Osteoblast (primary cell): ENCODE measurements at places on chromosomes 5 and 9. TPM values are rescaled to one million over a fixed set of nuclear protein-coding genes. Genes with fewer than 3 reads are reported as not detected.

The CD274 gene
- total RNA-seq: 0.72 and 1.5 TPM in 2 replicates

The NXNL2 gene
- 3.3 and 7.4 TPM in 2 replicates for total RNA-seq

- peak; percentile 85 for DNase-seq
Observed at GRCh38 chr9:137492464-137493363, 33.6 kb upstream of the NSMF start.

- DNase-seq: no peak
Observed at GRCh38 chr5:147504535-147504934, 5.3 kb downstream of the DPYSL3 start.

DNA sequence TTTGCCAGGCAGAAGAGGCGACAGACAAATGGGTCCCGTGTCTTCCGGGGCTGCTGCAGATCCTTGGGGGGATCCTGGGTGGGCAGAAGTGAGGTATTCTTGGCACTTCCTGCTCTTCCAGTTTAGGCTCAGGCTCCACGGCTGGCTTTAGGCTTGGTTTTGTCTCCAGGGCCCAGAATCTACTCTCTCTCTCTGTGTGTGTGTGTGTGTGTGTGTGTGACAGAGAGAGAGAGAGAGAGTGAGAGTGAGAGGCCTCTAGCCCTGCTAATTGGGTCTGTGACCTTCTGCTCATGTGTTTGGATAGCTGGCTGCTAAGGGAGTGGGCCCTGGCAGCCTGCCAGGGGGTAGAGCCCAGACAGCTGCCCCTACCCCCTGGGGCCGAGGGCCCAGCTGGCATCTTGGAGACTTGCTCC is 39.3 kb downstream of the CRB2 start:
- peak; percentile 42 for DNase-seq

- DNase-seq: peak; percentile 73
Observed at GRCh38 chr5:81393783-81394718, at the start of gene ACOT12. Gene ACOT12 (minus strand): TSS chr5:81394134. CDS start chr5:81394114, 20 bp downstream.

DNA sequence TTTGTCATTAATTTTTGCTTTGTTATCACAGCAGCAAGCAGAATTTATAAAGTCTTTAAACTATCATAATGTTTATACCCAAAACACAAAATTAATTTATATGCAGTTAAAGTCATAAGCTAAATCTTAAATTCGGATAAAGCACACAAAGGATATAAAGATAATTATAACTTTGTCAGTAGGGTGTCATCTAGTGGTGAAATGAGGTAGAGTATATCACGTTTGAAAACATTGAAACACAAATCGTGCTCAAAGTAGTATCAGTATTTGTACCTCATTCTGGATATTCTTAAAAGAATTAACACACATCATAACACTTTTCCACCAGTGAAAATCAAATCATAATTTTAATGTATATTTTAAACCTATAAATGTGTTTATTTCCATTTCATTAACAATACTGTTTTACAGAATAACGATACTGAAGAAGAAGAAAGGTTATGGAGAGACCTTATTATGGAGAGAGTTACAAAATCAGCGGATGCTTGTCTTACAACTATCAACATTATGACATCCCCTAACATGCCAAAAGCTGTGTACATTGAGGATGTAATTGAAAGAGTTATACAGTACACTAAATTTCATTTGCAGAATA is 129.5 kb downstream of the NIPBL start:
- DNase-seq: no peak

DNA sequence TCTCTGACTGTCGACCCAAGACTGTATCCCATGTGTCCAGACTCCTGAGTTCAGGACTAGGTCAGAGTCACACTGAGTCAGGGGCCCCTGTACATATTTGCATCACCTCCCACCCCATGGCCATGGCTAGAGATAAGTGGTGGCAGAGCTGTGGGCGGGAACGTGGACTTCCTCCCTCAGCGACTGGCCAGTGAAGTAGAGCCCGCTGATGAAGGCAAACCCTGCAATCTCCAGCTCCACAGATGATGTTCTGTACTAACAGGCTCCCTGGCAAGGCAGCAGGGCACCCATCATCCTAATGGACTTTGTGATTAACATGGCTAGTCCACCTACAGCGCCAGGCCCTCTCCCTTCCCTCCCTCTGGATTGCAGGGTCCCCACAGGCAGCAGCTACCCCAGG is 110.5 kb upstream of the LRRTM2 start:
- DNase-seq: no peak

DNA sequence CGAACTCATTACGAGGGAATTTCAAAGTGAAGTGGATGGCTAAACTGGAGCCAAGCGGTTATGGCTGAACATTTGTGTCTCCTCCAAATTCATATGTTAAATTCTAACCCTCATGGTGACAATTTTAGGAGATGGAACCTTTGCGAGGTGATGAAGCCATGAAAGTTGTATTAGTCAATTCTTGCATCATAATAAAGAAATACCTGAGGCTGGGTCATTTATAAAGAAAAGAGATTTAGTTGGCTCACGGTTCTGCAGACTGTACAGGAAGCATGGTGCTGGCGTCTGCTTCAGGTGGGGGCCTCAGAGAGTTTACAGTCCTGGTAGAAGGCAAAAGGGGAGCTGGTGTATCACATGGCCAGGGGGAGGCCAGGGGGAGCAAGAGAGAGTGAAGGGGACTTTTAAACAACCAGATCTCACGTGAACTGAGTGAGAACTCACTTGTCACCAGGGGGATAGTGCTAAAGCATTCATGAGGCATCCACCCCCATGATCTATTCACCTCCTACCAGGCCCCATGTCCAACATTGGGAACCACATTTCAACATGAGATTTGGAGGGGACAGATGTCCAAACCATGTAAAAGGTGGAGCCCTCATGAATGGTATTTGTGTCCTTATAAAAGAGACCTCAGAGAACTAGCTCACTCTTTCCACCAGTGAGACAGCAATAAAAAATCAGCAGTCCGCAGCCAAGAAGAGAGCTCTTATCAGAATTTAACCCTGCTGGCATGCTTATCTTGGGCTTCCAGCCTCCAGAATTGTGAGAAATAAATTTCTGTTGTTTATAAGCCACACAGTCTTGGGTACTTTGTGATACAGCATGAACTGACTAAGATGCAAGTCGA is 143.4 kb downstream of the MTRR start:
- no peak for DNase-seq

GRCh38 chr9:4371108-4371507 is 71.2 kb upstream of the GLIS3 start:
- peak; percentile 91 for DNase-seq

DNA sequence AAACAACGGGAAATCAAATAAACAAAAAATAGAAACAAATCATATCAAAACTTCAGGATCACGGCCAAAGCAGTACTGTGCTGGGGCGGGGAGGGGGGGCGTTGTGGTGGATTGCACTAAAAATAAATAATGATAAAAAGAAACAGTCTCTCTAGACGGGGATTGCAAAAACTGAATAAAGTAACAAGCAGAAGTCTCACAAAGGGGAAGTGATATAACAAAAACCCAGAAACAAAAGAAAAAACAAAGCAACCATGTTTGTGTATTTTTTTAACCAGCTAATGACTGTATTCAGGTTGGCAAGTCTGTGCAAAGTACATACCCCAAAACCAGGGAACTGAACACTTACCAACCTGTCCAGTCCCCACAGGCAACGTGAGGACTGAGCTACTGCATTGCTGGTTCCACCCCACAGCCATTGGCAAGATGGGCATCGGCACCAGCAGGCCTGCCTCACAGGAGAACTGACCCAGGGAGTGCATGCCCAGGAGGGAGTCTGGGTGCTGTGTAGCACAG is 24.1 kb downstream of the BICD2 start:
- peak; percentile 54 for DNase-seq

GRCh38 chr5:27158171-27158570 is 119.8 kb upstream of the CDH9 start:
- DNase-seq: no peak

The FANCC gene
- 4.7 and 5.4 TPM in 2 replicates for total RNA-seq

DNA sequence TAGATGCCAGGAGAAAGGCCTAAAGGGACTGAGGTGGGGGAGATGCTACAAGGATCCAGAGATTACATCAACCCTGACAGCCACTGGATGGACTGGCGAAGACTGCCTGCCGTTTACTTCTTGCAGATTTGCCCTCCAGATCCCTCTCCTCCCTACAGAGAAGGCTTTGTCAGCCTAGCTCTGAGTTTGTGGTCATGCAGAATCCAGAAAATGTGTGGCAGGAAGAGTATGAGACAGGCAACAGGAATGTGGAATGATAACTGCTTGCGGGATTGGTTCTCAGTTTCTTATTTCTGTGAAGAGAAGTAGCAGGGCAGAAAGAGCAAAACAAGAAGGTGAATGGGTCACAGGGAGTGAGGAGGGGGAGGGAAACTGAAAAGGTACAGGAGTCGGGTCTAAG is 129.6 kb downstream of the TLE1 start:
- DNase-seq: peak; percentile 88

The SEMA6A gene
- under 0.01 TPM in 2 replicates for total RNA-seq

The PTGR1 gene
- total RNA-seq: 55.1 and 62.6 TPM in 2 replicates

The SPINK4 gene
- total RNA-seq: not detected in 2 replicates

DNA sequence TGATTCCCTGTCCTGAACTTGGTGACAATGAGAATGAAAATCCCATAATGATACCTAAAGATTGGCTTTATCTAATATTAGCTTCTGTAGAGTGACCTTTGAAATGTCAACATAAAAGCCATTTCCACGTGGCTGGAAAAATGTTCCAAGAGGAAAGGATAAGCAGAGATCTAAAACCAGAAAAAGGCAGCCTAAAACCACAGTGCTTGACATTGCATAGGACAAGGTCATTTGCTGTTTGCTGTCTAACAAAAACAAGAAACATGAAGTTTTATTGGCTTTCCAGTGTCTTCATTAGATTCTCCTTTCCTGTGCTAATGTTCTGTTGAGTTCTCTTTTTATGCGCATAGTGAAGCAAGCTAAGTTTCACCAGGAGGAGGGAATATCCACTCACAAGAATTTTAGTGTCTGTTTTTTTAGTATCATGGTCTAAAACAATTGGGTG is 44.6 kb downstream of the CPEB4 start:
- DNase-seq: no peak

GRCh38 chr9:20377790-20378189 is 244.5 kb downstream of the MLLT3 start:
- DNase-seq: no peak

The ROPN1L gene
- total RNA-seq: 0.59 and 0.72 TPM in 2 replicates

The FRRS1L gene
- 0.29 and 0.36 TPM in 2 replicates for total RNA-seq

- DNase-seq: no peak
Observed at GRCh38 chr5:177220576-177220975, 82.9 kb downstream of the RAB24 start.

The CEP72 gene
- total RNA-seq: 2.7 and 3.3 TPM in 2 replicates

DNA sequence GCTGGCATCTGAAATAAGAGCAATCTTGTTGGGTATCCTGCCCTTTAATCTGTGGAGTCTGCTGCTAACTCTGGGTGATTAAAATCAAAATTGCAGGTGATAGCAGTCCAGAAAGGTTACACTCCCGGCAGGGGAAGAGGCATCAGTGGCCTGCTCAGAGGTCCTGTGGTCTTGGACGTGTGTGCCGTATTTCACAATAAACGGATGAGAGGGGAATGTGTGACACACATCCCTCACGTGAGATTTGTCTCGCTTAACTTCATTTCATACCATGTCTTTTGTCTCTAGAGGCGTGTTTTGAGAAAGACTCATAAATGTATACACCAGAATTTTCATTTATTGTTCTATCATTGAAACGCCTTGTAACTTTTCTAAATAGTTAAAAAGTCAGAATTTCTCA is 36.6 kb downstream of the FAM240B start:
- DNase-seq: no peak

GRCh38 chr5:176573564-176574296 is 24.6 kb downstream of the CDHR2 start:
- peak; percentile 96 for DNase-seq

DNA sequence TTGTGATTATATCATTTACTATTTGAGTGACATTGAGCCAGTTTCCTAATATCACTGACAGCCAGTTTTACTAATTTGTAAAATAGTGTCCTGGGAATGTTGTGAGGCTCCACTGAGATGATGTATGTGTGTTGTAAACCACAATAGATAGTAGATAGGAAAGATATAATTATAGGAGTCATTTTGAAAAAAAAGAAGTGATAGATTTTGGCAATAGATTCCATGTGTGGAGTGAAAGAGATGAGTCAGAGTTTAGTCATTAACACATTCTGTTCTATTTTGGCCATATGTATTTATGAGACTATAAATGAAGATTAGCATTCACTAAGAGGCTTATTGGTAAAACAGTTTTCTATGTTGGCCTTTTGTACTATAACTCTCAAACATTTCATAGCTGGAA is 388.2 kb downstream of the FAM170A start:
- peak; percentile 22 for DNase-seq

- peak; percentile 3 for DNase-seq
Observed at GRCh38 chr9:106745457-106745856, 117.5 kb upstream of the ZNF462 start.

- DNase-seq: peak; percentile 93
Observed at GRCh38 chr9:113657765-113658544, 194.4 kb downstream of the RGS3 start.
